ENCODE measurements at places on chromosomes 3 and 15.

DNA sequence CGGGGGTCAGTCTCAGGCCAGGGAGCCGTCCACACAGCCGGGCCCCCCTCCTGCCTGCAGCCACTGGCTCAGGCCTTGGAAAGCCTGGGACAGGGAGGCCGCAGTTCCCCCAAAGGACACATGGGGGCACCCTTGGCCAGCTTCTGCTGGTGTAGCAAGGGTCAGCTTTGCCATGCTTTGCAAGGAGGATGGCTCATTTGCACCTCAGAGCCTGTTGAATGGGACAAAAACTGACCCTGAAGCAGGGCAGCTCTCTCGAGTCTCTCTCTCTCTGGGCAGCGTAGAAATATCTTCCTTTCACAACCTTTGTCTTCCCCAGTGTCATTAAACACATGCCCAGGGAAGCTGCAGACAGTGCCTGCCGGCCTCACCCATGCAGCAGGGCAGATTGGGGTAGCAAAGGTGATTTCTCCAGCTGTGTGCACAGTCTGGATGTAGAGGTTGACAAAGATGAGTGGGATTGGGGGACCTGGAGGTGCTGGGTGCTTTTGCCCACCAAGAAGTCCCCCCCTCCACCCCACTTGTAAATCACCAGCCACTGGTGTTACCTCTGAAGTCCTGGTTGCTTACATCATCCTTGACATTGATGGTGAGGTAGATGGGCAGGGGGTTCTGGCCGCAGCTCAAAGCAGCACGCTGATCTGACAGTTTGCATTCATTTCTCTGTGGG is 17.4 kb upstream of the EHD4 start:
- H3K27ac ChIP-seq, result no peak overlapping the region
- H3K4me3 ChIP-seq, result no peak overlapping the region
- no peaks in the 10 kb centered on the region for H3K36me3 ChIP-seq
- peak; percentile 82 for DNase-seq
- peaks cover 3% of the 10 kb centered on the region for H3K27me3 ChIP-seq

GRCh38 chr15:66747886-66748707 is 46.1 kb downstream of the SMAD6 start:
- H3K27ac ChIP-seq, result peak overlapping the region; percentile 2
- H3K4me3 ChIP-seq, result no peak overlapping the region
- peak; percentile 68 for DNase-seq
- H3K27me3 ChIP-seq, result no peaks in the 10 kb centered on the region

- H3K4me3 ChIP-seq, result no peak overlapping the region
- no peaks in the 10 kb centered on the region for H3K27me3 ChIP-seq
- peak; percentile 38 for DNase-seq
- no peak overlapping the region for H3K27ac ChIP-seq
- H3K36me3 ChIP-seq, result no peaks in the 10 kb centered on the region
Observed at GRCh38 chr15:53072077-53072476, 281.9 kb upstream of the ONECUT1 start.

- no peak overlapping the region for H3K27ac ChIP-seq
- DNase-seq, result peak; percentile 19
- H3K4me1 ChIP-seq, result peaks cover 3% of the 10 kb centered on the region
- H3K27me3 ChIP-seq, result peaks cover 64% of the 10 kb centered on the region
Observed at GRCh38 chr15:31483053-31483985, 156.7 kb downstream of the KLF13 start.

- H3K4me3 ChIP-seq, result no peak overlapping the region
- no peak overlapping the region for H3K27ac ChIP-seq
- no peaks in the 10 kb centered on the region for H3K36me3 ChIP-seq
- DNase-seq, result peak; percentile 4
- H3K4me1 ChIP-seq, result no peaks in the 10 kb centered on the region
Observed at GRCh38 chr3:17974206-17974841, 231.9 kb upstream of the TBC1D5 start.

GRCh38 chr3:68378631-68379030 is 553.7 kb downstream of the TAFA4 start:
- H3K4me1 ChIP-seq, result no peaks in the 10 kb centered on the region
- no peak overlapping the region for H3K4me3 ChIP-seq
- no peaks in the 10 kb centered on the region for H3K36me3 ChIP-seq
- no peaks in the 10 kb centered on the region for H3K27me3 ChIP-seq
- DNase-seq, result no peak
- no peak overlapping the region for H3K27ac ChIP-seq

- DNase-seq, result peak; percentile 83
- peaks cover 6% of the 10 kb centered on the region for H3K4me1 ChIP-seq
- H3K27ac ChIP-seq, result no peak overlapping the region
- no peak overlapping the region for H3K4me3 ChIP-seq
Observed at GRCh38 chr3:150996731-150997130, 24.2 kb upstream of the CLRN1 start.

- H3K4me3 ChIP-seq, result no peak overlapping the region
Observed at GRCh38 chr15:95912280-95912625, 418.2 kb upstream of the NR2F2 start.

DNA sequence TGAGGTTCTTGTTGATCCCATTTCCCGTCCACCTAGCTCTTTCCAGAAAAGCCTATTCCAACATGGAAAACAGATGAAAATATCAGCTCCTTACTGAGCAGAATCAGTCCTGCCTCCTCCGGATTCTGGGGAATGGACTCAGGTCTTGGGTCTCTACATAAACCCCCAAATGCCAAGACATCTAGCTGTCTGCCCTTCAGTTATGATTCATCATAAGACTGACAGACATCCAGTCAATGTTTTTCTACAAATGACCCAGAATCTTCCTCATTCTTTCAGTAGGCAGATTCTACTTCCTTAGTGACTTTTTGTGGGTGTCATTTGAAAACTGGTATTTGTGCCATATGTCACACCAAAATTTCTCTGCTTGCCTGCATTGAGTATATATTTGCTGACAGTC is 103.0 kb upstream of the TGFBR2 start:
- H3K4me1 ChIP-seq, result peaks cover 3% of the 10 kb centered on the region
- H3K36me3 ChIP-seq, result no peaks in the 10 kb centered on the region
- DNase-seq, result no peak
- H3K4me3 ChIP-seq, result no peak overlapping the region
- no peaks in the 10 kb centered on the region for H3K27me3 ChIP-seq

- no peak for DNase-seq
- no peak overlapping the region for H3K27ac ChIP-seq
- no peak overlapping the region for H3K4me3 ChIP-seq
Observed at GRCh38 chr3:6518709-6519345, 342.1 kb upstream of the GRM7 start.

DNA sequence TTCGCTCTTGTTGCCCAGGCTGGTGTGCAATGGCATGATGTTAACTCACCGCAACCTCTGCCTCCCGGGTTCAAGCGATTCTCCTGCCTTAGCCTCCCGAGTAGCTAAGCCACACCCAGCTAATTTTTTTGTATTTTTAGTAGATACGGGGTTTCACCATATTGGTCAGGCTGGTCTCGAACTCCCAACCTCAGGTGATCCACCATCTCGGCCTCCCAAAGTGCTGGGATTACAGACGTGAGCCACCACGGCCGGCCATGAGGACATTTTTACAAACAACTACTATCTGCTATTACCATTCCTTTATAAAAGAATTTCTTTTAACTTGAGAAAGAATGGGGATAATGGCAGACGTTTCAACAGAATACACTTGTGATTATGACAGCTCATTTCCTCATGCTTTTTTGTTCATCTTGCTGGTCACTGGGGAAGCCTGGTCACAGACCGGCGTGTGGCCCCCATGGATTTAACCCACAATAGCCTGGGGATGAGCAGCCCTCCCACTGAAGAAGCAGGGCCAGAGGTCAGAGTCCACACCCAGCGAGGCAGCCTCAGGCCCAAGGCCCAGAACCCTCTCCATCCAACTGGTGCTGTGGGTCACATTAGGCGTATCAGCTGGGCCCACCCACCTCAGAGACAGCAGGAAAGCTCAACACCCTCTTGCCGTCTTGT is 112.0 kb downstream of the LIPC start:
- H3K27me3 ChIP-seq, result peaks cover 6% of the 10 kb centered on the region
- H3K4me3 ChIP-seq, result no peak overlapping the region
- H3K27ac ChIP-seq, result no peak overlapping the region
- peaks cover 23% of the 10 kb centered on the region for H3K4me1 ChIP-seq

DNA sequence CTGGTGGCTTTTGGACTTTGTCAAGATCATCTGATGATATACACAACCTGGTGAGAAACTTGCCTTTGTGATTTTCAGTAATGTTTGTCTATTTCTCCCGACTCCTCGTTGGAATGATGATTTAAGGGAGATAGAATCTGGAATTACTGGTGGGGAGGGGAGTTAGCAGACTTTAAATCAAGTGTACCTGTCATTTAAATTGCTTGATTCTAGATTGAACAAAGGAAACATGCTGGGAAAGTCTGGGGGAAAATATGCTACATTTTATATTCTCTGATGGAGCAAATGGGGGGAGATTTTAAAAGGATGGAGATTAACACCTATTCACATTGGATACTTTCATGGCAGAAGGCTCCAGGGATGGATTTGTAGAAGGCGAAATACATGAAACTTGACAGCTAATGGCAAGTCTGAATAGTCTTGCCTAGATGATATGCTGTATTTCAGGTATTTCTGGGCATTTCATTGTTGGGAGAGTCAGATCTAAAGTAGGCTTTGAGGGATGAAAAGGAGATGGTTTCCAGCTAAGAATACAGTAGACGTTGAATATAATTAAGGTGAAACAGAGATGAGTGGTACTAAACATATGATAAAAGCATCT is 189.1 kb upstream of the PDZRN3 start:
- H3K27me3 ChIP-seq, result no peaks in the 10 kb centered on the region
- no peak for DNase-seq
- H3K27ac ChIP-seq, result peak overlapping the region; percentile 37
- H3K36me3 ChIP-seq, result no peaks in the 10 kb centered on the region
- no peak overlapping the region for H3K4me3 ChIP-seq
- H3K4me1 ChIP-seq, result no peaks in the 10 kb centered on the region

DNA sequence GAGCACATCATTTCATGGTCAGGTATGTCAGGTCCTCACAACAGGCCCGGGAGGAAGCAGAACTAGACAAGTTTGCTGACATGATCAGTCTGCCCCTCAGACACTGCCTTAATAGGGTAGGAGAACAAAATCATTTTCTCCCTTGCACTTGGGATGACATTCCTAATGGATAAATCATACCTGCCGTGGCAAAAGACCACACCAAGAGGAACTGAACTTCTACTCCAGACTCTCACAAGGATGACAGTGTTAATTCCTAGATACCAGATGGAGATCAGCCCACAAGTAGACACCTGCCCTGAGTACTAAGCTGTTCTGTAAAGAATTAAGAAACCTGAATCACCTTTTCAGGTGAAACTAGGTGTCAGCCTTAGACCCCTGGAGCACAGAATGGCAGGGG is 19.5 kb downstream of the SIAH2 start:
- DNase-seq, result no peak
- H3K4me1 ChIP-seq, result no peaks in the 10 kb centered on the region
- no peak overlapping the region for H3K4me3 ChIP-seq
- H3K27me3 ChIP-seq, result no peaks in the 10 kb centered on the region

DNA sequence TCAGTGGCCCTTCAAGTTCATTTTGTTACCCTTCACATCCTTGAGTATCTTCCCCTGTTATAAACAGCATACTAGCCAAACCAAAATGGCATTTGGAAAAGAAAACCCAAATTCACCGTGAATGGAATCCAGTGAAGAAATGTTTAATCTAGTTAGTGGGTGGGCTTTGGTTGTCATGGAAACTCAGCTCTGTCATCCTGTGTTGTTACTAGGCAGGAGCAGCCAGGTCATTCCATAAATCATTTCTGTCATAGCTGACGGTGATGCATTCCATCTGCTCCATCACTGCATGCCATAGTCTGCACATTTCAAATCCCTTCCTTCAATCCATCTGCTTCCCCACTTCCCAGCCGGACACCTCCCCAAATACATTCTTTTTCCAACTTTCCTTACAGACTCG is 140.4 kb upstream of the CGNL1 start:
- peaks cover 36% of the 10 kb centered on the region for H3K36me3 ChIP-seq
- H3K4me3 ChIP-seq, result no peak overlapping the region
- DNase-seq, result peak; percentile 77
- H3K4me1 ChIP-seq, result peaks cover 2% of the 10 kb centered on the region
- peak overlapping the region; percentile 52 for H3K27ac ChIP-seq
- H3K27me3 ChIP-seq, result no peaks in the 10 kb centered on the region

DNA sequence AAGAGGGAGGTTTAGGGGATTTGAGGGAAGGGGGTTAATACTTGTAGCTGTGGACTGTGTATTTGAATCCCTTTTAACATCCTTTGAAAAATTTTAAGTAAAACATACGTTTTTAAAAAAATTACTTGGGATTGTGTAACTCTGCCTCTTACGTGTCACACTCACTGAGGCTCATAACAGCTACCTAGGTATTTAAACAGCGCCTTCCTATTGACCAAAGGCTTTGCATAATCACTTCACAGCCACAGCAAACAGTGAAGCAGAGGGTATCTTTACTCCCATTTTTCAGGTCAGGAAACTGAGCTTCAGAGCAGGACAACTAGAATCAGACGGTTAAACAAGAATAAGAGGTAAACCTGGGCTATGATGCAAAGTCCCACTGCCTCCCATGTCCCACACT is 95.9 kb downstream of the TLE3 start:
- H3K4me3 ChIP-seq, result no peak overlapping the region
- H3K27me3 ChIP-seq, result peaks cover 21% of the 10 kb centered on the region
- no peak for DNase-seq
- H3K4me1 ChIP-seq, result no peaks in the 10 kb centered on the region
- no peak overlapping the region for H3K27ac ChIP-seq

GRCh38 chr3:159146856-159147435 is 345.1 kb downstream of the MFSD1 start:
- H3K27ac ChIP-seq, result no peak overlapping the region
- H3K4me3 ChIP-seq, result no peak overlapping the region
- H3K4me1 ChIP-seq, result no peaks in the 10 kb centered on the region
- no peaks in the 10 kb centered on the region for H3K36me3 ChIP-seq
- no peak for DNase-seq
- H3K27me3 ChIP-seq, result no peaks in the 10 kb centered on the region

GRCh38 chr15:94265982-94266381 is 34.6 kb downstream of the MCTP2 start:
- H3K27me3 ChIP-seq, result no peaks in the 10 kb centered on the region
- H3K4me3 ChIP-seq, result no peak overlapping the region
- no peak for DNase-seq
- no peaks in the 10 kb centered on the region for H3K4me1 ChIP-seq
- no peaks in the 10 kb centered on the region for H3K36me3 ChIP-seq

DNA sequence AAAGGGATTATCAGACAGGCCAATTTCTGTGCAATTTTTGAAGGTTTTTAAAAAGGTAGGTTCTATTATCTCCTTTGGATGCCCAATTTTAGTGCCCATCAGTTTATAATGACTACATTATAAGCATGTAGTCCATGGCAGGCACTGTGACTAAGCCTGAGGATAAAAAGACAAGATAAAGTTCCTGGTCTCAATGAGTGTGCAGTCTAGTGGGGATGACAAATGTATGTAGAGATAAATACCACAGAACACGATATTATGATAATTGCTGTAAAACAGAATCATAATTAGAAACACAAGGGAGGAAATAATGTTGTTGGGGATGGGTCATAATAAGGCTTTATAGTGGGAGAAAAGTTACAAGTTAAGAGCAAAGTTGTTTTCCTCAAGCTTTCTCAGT is 163.1 kb downstream of the ZNF385D start:
- no peak overlapping the region for H3K27ac ChIP-seq
- no peaks in the 10 kb centered on the region for H3K4me1 ChIP-seq
- no peaks in the 10 kb centered on the region for H3K27me3 ChIP-seq

- DNase-seq, result no peak
- peaks cover 70% of the 10 kb centered on the region for H3K4me1 ChIP-seq
- peaks cover 2% of the 10 kb centered on the region for H3K27me3 ChIP-seq
Observed at GRCh38 chr3:14534516-14535191, 5.5 kb downstream of the GRIP2 start.
